Activated T-helper 17 cell treated with anti-CD3 and anti-CD28 coated beads, Interleukin-2, amount 50 U/mL, for 72 hours (primary cell): ENCODE measurements at places on chromosomes 1 and 21. TPM values are rescaled to one million over a fixed set of nuclear protein-coding genes. Genes with fewer than 3 reads are reported as not detected.

Gene ADAMTS5
- total RNA-seq, result not detected

DNA sequence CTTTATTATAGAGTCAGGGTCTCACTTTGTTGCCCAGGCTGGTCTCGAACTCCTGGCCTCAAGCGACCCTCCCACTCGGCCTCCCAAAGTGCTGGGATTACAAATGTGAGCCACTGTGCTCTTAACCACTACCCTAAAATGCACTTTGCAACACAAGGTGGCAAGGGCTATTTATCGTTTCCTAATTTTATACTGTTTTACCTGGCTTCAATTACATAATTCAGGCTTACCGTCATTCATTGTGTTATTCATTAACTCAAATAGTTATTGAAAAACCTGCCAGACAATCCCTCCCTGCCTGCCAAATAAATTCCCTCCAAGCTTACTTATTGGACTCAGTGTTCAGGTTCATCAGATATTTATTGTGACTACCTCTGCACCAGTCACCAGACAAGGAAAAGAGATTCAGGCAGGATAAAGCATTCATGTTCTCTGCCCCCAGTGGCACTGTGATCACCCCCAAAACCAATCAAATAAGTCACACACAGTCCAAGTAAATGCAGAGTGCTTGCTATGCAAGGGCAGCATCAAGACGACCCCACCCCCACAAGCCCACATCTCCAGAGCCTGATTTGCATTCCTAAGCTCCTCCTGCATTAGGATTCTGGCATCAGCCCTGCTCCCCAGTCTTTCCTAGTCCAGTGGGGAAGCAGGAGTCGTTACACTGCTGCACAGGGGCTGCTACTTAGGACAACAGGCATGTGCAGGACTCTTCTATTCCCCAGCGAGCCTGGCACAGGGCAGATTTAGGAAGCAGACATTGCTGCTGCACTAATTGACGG is 8.1 kb downstream of the PAQR7 start:
- no peak for ATAC-seq

Gene SERINC2
- 0.13 TPM for total RNA-seq

GRCh38 chr1:161502181-161502580 is 3.1 kb upstream of the FCGR2A start:
- ATAC-seq, result no peak

Gene FLG2
- total RNA-seq, result not detected

DNA sequence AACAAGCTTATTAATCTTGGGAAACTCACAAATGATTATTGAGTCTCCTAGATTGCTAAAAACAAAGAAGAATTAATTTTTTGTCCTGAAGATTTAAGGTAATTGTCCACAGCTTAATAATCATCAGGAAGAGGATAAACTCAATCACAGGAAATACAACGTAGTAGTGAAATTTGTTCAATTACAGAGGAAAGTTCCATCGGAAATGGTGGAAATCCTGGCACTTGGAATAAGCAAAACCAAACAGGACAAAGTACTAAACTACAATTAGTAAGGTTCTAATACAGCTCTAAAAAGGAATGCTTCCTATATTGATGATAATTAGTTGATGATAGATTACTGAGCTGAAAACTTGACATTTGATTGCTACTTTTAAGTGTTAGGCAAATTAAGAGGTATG is 485.4 kb downstream of the USP25 start:
- ATAC-seq, result no peak
